ENCODE measurements at places on chromosomes 12 and 14.

- DNase-seq = no peak
These were observed 13.9 kb upstream of the KRT80 start for GRCh38 chr12:52205612-52206303.

- no peak for DNase-seq
These were observed 4.6 kb upstream of the RARG start for GRCh38 chr12:53236443-53237111.

DNA sequence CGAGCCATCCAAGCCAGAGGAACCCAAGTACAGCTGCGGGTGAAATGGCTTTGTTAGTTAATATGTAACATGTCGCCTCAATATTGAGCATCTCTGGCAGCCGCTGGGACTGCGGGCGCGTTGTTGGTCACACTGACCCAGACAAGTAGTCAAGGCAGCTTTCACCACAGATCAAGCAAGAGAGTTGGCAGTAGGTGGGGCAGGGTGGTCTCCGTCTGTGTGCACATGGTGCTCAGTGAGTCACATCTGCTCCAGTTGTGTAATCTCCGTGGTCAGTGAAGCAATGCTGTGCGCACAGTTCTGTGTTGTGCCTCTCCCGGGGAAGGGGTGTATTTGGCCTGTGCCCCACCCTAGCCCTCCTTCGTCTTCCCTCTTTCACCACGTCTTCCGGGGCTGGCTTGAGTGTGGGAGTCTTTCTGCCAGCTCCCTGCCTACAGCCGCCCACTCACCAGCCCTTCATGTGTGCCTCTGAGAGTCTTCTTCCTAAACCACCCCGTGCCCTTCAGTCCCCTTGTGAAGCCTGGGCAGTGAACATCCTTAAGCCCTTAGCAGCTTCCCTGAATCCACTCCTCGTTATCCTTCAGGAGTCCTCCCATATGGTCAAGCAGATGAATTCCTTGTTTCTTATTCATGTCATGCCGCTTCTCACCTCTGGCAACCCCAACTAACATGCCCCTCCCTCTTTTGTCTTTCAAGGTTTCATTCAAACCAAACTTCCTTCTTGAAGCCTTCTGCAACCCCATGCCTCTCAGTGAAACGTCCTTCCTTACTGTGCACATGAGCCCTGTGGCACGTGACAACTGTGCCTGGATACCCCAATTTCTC lies 242.1 kb downstream of the CACNA1C start:
- DNase-seq = peak; percentile 69

GRCh38 chr14:94027566-94028449 lies 1.7 kb downstream of the OTUB2 start:
- no peak for DNase-seq

DNA sequence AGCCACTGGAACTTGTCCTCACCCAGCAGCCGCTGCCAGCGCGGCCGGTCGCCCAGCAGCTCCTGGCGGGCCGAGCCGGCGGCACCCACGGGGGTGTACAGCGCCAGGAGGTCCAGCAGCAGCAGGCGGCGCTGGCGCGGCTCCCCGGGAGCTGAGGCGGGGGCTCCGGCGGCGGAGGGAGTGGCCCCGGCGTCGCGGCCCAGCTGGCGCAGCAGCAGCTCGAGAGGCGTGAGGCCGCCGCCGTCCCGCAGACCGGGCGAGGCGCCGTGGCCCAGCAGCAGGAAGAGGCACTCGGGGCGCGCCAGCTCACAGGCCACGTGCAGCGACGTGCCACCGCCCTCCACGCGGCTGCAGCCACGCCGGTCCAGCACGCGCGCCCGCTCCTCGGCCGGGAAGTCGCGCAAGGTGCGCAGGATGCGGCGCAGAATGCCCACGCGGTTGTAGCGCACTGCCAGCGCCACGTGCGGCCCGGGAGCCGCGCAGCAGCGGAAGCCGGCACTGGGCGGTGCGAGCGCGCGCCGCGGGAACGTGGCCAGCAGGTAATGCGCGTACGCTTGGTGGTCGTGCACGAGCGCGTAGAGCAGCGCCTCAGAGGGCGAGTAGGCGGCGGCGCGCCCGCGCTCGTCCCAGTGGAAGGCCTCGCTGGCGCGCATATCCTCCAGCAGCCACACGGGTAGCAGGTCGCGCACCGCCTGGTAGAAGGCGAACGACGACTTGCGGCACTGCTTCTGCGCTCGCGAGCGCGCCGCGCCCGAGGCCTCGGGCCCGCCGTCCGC lies 2.3 kb downstream of the ANKRD9 start:
- DNase-seq = no peak

DNA sequence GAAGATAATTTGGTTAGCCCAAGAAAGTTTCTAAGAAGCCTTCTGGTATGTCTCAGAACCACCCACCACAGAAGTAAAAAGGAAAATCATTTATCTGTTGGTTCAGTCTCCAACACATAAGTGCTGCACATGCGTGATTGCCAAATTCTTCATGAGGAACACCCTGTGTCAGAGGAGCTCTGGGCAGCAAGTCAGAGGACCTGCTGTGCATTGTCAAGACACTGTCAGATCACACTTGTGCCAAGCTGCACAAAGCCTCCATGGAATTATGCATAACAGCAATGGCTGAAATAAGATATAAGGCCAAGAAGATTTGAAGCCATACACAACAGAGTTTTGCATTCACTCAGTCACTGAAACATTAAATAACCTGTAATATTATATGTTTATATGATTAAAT lies 1304.7 kb upstream of the FLRT2 start:
- no peak for DNase-seq

Data from fibroblast of upper back skin (primary cell).